ENCODE measurements at places on chromosomes 6 and 20. TPM values are rescaled to one million over a fixed set of nuclear protein-coding genes. Genes with fewer than 3 reads are reported as not detected.

Gene BCAS1
- not detected for polyA plus RNA-seq

Gene CDH26
- 0.99 TPM for polyA plus RNA-seq

Gene SULF2
- polyA plus RNA-seq = 153 TPM

Gene BPIFB2
- not detected for polyA plus RNA-seq

Gene F13A1
- not detected for polyA plus RNA-seq

Gene JAG1
- polyA plus RNA-seq = 29.9 TPM

Gene GPLD1
- polyA plus RNA-seq = not detected

Gene LTA
- not detected for polyA plus RNA-seq

Gene NCOA6
- polyA plus RNA-seq = 18.1 TPM

Gene OOEP
- 0.56 TPM for polyA plus RNA-seq

Gene CCDC170
- 0.03 TPM for polyA plus RNA-seq

GRCh38 chr6:129744880-129745237 is 34.9 kb upstream of the ARHGAP18 start:
- no peak for DNase-seq

- peak; percentile 49 for DNase-seq
These were observed 494.7 kb upstream of the MAP3K7 start for GRCh38 chr6:91081452-91082067.

DNA sequence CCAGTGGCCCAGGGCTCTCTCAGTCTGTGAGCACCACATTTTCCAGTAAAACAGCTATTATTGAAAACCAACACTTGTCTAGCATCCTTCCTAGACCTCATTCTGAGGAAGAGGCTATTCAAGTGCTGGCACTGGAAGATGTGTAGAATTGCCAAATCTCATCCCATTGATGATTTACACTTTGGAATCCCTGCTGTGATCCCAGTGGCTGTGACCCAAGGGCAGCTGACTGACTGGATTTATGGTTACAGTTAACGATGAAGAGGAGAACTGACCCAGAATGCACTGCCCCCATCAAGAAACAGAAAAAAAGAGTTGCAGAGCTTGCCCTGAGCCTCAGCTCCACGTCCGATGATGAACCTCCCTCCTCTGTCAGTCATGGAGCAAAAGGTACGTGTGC is 2.4 kb downstream of the CMTR1 start:
- no peak for DNase-seq

DNA sequence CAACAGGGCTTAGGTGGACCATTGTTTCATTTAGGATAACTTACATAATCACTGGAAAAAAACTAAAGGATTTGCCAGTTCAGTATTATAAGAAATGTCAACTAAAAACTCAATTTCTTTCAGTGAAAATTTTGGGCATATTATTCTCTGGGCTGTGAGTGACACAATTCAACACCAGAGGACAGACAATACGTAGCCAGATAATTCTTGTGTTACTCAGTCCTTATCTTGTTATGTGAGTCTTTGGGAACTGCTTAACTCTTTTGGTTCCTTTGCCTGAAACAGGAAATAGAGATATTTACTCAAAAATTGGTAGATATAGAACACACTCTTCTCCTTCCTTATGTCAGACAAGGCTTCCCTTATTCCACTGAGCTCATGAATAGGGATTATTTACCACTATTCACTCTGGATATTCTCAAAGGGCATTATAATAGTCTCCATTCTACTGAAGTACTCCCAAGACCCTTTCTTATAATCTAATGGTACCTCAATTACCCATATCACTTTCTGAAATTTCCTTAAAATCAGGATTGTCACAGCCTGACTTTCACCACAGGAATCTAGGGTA is 4.9 kb upstream of the BEND6 start:
- no peak for DNase-seq

DNA sequence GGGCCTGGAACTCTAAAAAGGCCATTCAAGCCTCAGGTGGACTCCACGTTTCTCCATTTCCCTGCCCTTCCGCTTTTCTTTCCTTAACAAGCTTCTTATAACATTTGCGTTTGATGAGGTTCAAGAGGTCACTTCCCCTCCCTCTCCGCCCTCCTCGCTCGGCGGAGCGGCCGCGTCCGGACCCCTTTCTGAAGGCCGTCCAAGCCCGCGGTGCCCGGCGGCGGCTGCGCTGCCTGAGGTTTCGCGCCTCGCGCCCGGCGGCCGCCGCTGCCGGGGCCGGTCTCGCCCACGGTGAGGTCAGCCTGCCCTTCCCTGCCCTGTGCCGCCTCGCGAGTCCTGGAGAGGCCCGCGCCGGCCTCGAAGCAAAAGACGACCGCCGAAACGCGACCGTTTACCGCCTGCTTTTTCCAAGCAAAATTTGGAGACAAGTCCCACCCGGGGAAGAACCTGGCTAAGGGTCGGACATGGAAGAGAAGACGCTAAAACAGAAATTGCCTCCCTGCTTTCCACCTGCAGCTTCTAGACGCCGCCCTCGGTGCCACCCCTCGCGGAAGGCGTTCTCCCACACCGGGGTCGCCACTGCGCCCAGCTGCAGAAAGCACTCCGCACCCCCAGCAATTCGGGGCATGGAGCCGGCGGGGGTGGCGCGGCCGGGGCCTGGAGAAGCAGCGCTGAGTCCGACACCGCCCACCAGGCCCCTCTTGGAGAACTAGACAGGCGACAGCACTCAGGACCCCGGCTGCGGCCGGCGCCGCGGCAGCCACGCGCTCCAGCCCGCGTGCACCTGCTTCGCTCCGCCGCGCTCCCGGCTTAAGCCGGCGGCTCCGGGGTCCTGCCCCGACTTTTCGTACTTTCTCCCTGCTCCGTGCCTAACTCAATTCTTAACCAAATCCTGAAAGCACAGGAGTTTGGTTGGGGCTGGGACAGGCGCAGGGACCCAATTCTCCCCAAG is 11.0 kb upstream of the FOXF2 start:
- no peak for DNase-seq

- peak; percentile 62 for DNase-seq
These were observed 103.6 kb upstream of the BMP2 start for GRCh38 chr20:6663751-6664388.

DNA sequence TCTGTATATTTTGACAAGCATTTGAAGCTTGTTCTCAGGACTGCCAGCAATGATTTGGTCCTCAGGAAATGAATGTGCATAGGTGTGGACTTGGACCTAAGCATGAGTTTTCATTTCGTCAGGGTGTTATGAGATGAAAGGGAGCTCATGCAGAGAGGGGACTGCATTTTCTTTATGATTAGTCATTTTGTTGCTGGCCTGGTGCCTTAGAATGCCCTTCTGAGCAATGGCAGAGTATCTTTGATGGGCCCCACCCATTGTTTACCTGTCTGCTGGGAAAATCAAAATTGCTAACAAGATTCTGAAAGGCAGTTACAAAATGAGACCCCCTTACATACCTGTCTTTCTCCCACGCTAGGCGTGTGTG is 51.5 kb upstream of the MTHFD1L start:
- peak; percentile 49 for DNase-seq

DNA sequence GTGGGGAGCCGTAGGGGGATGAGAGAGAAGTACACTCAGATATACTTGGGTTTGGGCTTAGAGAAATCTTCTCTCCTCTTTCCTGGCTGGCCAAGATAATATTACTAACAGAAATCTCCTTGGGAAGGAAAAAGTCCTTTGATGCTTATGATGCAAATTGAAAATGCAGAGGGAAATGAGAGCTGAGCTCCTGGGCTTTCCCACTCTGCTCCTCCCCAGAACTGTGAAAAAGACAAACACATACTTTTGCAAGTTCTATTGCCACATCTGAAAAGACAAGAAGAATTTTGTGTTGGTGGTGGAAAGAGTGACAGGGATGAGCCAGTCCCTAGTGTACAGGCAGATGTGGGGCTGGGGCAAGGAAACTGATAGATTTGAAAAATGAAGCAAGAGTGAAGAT is 185.9 kb downstream of the ANKRD60 start:
- no peak for DNase-seq

DNA sequence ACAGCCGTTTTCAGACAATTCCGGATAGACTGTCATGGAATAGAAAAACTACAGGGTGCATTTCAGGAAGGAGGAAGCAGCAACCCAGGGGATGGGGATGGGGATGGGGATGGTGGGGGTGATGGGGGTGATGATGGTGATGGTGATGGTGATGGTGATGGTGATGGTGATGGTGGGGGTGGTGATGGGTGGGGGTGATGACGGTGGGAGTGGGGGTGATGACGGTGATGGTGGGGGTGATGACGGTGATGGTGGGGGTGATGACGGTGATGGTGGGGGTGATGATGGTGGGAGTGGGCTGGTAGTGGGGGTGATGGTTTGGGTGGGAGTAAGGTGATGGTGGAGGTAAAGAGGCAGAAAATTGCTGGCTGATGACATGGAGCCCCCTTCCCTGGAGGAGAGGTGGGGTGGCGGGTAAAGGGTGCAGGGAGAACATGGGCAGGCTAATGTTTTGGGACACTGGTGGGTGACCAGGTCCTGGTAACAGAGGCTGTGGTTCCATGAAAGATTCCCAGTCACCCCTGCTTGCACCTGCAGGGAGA is 17.5 kb downstream of the LAMA5 start:
- no peak for DNase-seq

DNA sequence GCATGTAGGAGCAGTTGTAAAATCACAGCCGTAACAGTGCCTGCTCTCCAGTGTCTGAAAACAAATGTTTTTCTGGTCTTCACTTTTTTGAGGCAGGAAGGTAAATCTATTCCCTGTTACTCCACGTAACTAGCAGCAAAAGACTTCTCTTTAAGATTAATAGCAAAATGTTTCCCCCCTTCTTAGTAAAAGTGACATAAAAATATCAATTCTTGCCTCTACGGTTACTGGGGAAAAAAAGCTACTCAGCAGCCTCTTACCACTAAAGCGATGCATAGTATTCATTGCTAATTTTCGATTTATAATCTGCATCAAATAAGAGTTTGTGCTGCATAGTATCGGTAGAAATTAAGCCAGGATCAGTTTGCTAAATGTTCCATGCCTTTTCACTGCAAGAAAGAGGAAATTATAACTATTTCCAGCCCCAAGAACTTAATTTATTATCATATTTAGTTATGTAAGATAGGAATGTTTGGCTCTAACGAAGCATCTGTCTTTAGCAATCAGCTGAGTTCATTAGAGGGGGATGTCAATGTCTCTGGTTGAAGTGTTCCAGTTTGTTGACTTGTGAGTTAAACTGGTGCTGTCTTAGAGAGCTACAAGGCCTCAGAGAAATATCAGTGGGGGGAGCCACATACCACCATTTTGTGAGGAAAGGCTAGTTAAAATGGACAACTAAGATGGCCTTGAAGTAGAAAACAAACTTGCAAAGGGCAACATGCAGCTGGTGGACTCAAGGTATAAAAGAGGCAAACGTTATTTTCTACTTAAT is 617 bp upstream of the TSPYL1 start:
- DNase-seq = no peak

DNA sequence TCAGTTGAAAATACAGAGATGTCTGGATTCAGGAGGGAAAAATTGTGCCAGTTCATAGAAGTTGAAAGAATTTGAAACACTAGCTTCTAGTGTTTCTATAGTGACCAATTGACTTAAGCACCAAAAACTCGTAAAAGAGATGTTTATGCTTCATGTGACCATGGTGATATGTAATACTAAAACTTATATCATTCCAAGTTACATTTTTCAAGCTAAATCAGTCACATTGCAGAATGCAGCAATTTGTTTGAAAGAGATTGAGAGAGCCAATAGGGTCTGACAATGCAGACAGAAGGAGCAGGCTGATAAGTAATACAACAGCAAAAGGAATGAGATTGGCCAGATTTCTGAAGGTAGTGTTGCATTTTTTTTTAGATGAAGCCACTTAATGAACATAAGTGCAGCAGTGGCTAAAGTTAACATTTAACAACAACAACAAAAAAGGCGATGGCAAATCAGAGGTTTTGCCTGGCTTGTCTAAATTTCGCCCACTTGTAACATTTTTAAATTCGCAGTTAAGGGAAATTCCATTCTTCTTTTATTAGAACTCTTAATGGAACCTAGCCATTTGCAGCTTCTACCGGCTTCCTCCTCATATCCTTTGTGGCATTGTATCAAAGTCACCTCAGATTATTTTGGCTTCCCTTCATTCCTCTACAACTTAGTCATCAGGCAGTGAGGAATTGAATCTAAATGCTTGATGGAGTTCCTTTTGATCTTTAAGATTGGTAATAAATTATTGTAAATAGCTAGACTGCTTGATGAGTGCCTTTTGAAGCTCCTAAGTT is 484.0 kb upstream of the SOX4 start:
- DNase-seq = peak; percentile 27

DNA sequence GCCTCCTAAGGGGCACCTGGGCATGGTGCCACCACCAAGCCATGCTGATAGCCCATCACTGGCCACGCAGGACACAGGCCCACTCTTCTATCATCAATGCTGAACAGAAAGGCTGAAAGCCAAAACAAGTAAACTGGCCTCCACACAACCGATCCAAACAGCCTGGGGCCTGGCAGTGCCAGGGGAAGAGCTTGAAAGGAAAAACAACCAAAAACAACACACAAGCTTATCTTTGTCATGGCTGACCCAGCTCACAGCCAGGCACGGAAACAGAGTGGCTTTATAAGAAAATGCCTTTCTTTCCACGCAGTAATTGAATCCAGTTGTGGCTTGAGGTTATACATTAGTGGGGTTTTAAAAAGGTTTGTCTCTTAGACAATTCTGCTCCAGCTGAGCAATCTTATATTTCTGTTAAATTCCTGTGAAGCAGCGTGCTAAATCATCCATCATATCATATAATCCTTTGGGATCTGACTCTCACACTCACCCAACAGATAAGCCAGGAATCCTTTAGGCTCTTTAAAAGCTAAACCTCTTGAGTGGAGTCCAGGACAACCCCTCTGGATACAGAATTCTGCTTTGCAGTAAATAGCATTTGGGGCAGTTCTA is 65.4 kb upstream of the SLC22A16 start:
- no peak for DNase-seq

GRCh38 chr20:51058017-51058416 is 35.1 kb upstream of the KCNG1 start:
- DNase-seq = no peak

DNA sequence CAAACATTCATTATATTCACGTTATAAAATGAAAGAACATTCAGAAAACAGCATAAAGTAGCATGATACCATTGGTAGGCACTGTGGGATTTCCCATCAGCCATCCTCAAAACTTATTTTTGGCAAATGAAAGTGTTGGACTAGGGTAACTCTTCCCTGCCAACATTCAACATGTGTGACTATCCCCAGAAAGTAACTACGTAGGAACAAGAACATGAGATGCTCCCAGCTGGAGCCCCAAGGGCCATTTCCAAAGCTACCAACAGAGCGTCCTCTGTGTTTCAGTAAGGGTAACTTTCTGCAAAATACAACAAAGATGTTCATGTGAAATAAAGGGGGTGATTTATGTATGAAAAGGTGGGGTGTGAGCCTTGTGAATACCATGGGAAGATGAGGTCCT is 28.4 kb upstream of the PTPN1 start:
- no peak for DNase-seq

DNA sequence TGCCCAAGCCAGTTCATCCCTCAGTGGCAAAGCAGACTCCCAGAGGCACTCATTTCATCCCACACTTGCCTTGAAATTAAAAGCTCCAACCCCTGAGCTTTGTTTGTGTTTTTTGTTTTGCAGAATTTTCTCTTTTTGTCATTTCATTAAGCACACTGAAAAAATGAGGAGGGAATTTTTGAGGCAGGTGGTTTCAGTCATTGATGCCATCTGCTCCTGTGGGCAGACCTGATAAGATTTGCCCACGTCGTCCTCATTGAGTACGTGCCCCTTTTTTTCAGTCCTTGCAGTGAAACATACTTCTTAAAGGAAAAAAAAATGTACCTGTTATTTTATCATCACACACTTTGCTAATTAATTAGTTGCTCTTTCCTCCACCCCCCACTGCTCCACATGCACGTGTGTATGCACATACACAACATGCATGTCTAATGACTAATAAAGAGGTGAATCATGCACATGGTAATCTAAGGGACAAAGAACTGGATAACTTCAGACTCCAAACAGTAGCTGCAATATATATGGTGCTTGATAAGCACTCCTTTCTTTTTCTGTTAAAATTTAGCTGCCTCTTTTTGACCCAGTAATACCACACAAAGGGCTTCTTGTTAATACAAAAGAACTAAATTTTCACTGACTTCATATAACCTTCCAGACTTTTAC is 102.1 kb upstream of the TMEM181 start:
- peak; percentile 45 for DNase-seq
